ENCODE measurements at places on chromosomes 4 and X. TPM values are rescaled to one million over a fixed set of nuclear protein-coding genes. Genes with fewer than 3 reads are reported as not detected.
A peak's percentile ranks its signal among the peaks of the same experiment; 100 is the strongest.

- H3K27me3 ChIP-seq = no peaks in the 10 kb centered on the region
- H3K27ac ChIP-seq = peak overlapping the region; percentile 85
- no peaks in the 10 kb centered on the region for H3K36me3 ChIP-seq
- DNase-seq = peak; percentile 81
- H3K4me1 ChIP-seq = peaks cover 31% of the 10 kb centered on the region
Observed at GRCh38 chr4:11468901-11469300, 40.2 kb upstream of the HS3ST1 start.

- no peaks in the 10 kb centered on the region for H3K27me3 ChIP-seq
- H3K36me3 ChIP-seq = no peaks in the 10 kb centered on the region
- H3K4me1 ChIP-seq = no peaks in the 10 kb centered on the region
- no peak overlapping the region for H3K27ac ChIP-seq
- H3K4me3 ChIP-seq = no peak overlapping the region
Observed at GRCh38 chr4:52093466-52093865, 42.4 kb downstream of the SPATA18 start.

DNA sequence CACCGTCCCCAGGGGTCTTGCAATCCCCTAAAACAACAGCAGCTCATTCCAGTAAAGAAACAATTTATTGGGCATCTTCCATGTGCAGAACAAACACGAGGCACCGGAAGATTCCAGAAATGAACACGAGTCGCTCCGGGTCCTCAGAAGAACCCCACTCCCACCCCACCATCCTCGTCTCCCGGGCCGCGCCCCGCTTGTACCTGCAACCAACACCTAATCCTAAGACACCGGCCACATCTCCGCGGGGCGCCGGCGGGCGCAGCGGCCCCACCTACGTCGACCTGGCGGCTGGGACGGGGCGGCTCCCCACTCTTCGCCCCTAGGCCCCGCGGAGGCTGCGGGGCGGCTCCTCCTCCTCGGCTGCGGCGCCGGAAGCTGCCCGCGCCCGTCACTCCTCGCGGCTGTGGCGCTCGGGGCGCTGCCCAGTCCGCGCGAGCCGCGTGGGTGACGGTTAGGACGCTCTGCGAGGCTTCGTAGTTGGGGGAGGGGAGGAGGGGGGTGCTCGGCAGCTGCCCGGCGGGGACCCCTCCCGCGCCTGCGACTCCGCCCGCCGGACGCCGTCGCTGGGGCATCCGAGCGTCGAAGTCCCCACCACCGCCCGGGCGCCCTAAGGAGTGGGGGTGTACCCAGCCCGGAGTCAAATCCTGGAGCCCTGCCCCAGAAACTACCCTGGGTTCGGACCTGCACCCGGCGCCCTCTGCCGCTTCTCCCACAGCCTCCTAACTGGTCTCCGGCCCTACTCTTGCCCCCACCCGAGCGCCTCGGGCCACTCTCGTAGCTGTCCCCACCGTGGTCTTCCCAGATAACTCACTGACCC is at the start of gene CCDC158:
CCDC158 (minus strand) TSS at position 380 of the 820 bp plus-strand sequence. CDS start 17,934 bp downstream, outside the sequence.
- no peaks in the 10 kb centered on the region for H3K36me3 ChIP-seq
- no peak within 1 kb of the TSS for H3K27ac ChIP-seq
- peak within 1 kb of the TSS; percentile 52 for H3K4me3 ChIP-seq
- H3K27me3 ChIP-seq = peaks cover 28% of the 10 kb centered on the region
- H3K4me1 ChIP-seq = peaks cover 10% of the 10 kb centered on the region

DNA sequence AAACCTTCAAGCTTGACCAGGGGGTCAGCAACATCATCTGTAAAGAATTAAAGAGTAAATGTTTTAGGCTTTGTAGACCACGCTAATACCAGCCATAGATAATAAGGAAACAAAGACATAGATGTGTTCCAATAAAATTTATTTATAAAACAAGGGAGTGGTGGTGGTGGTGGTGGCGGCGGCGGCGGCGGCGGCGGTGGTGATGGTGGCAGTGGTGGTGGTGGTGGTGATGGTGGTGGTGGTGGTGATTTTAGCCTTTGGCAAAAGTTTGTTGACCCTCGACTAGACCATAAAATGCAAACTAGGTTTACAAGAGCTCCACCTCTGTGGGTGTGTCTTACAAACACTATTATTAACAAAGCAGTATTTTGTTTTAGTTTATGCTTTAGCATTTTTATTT is 222.3 kb upstream of the SPOCK3 start:
- H3K4me1 ChIP-seq = no peaks in the 10 kb centered on the region
- no peak overlapping the region for H3K4me3 ChIP-seq
- no peak for DNase-seq
- no peaks in the 10 kb centered on the region for H3K36me3 ChIP-seq

DNA sequence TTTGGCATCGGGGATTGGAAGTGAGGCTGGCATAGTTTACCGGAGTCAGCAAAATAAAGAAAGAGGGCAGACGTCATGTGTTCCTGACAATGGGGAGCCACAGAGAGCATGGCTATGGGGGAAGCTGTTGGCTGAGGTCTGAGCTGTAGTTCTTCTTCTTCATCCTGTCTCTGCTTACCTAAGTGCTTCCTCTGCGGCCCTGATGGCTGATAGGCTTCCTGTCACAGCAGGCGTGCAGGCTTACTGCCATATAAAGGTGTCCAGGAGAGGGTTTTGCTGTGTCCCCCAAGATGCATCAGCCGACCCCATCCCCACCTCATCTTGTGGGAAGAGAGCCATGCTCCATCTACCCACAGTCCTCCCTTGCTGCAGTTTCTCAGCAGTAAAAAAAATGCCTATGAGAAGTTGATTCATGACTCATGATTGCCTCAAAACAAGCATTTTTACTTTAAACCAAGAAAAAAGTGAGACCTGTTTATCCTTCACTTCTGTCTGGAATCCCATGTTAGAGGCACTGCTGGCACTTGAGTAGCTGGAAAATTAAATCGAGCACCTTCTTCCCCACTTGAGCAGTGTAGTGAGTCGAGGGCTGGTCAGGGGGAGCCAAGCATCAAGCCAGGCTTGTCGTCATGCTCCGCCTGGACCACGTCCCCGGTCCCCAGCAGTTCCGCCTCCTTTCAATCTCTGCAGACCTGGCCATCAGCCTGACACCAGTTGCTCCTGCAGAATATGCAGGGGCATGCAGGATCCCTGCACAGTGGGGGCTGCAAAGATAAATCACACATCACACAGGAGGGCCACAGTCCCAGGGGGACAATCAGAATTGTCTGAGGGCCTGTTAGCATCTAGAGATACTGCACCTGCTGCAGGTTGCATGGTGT is 237.8 kb downstream of the EVC2 start:
- no peak overlapping the region for H3K27ac ChIP-seq
- H3K27me3 ChIP-seq = no peaks in the 10 kb centered on the region
- H3K4me1 ChIP-seq = no peaks in the 10 kb centered on the region
- no peak overlapping the region for H3K4me3 ChIP-seq
- no peaks in the 10 kb centered on the region for H3K36me3 ChIP-seq
- DNase-seq = no peak

Gene NEUROG2
- total RNA-seq = not detected

Gene CYBB
- total RNA-seq = 0.04 TPM

Gene SLC26A1
- 0.10 TPM for total RNA-seq

Gene NPY2R
- 0.47 TPM for total RNA-seq

All from GM23338 (cell line).